Activated CD4-positive, alpha-beta T cell treated with anti-CD3 and anti-CD28 coated beads, Interleukin-2, amount 50 U/mL, for 16 hours (primary cell): ENCODE measurements at places on chromosomes 7 and 10.

DNA sequence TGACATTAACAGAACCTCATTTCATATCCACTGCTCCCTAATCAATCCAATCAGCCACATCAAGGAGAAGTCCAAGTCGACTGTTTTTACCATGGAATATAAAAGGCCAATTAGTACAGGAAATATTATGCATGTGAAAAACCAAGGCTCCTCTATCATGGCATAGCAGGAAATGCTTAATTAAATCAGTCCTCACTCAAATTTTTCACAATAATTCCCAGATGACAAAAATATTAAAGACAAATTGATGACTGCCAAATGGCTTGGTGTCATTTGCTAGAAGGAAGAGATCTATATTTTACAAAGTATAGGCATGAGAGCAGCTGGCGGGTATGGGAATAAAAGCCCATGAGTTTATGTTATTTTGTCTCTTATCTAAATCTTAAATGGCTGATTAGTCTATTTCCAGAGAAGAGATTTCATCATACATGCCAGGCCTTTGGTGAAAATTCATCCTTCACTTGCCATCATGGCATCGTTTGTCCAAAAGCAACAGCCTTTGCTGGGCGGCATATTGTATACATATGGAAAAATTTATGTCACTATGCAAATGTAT lies 219.6 kb downstream of the DGKB start:
- DNase-seq = no peak

DNA sequence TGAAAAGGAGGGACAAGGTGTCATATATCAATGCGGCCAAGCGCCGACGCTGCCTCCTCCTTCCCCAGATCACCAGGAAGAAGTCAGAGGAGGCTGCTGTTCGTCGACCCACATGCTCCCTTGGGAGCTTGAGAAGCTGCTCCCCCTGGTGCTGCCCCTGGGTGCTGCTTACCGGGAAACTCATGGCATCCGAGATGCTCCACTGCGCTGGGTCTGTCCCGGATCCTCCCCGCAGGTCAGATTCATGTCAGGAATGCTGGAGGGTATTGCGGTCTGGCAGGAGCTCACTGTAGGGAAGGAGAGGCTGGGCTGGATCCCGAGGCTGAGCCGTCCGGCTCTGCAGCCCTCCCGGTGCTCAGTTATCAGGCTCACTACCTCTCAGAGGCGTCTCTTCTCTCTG lies 123.7 kb upstream of the FAM20C start:
- DNase-seq = no peak

DNA sequence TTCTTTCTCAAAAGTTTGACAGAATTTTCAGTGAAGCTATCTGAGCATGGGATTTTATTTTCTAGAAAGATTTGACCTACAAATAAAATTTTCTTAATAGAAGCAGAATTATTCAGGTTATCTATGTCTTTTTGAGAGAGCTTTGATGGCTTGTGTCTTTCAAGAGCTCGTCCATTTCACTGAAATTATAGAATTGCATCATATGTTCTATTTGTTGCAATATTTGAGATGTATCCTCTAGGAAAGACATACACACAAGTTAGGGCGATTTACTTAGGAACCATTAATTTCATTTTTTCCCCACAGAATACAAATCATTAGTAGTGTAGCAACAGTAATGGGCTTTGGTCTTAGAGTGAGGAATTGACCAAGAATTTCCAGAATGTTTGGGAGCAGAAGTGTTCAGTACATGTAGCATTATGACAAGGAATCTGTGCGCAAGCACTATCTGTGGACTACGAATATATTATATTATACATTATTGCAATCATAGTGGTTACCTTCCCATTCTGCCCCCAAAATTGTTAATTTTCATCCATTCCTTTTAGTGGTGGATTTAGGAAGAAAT lies 12.8 kb upstream of the COL17A1 start:
- no peak for DNase-seq

DNA sequence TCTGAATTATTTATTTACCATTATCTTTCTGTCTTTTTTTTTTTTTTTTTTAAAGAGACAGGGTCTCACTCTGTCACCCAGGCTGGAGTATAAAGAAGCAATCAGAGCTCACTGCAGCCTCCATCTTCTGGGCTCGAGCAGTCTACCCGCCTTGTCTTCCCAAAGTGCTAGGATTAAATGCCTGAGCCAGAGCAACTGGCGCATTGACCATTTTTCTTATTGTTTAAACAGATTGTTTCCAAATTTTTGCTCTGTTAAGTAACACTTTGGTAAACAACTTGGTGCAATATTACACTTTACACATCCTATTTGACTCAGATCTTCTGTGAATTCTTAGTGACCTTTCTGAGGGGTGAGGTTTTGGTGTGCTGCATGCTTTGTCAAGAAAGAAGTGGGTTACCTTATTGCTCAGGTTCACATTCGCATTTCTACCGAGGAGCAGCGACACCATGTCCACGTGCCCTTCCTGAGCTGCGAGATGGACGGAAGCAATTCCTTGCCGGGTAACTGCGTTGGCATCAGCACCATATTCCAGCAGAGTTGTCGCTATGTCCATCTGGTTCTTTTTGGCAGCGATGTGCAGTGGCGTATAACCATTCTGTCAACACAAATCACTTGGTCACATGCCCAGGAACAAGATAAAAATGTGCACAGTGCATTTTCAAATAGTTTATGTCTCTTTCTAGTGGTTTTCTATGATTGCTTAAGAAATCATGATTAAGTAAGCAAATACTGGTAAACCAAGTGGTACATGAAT lies 203.2 kb downstream of the ANK3 start:
- DNase-seq = no peak

- DNase-seq = no peak
Measured at GRCh38 chr7:29780346-29780745, 26.0 kb upstream of the WIPF3 start.

- DNase-seq = peak; percentile 72
Measured at GRCh38 chr7:117435475-117436043, 8.3 kb upstream of the ASZ1 start.

- DNase-seq = no peak
Measured at GRCh38 chr10:86599041-86599440, 55.3 kb upstream of the OPN4 start.

DNA sequence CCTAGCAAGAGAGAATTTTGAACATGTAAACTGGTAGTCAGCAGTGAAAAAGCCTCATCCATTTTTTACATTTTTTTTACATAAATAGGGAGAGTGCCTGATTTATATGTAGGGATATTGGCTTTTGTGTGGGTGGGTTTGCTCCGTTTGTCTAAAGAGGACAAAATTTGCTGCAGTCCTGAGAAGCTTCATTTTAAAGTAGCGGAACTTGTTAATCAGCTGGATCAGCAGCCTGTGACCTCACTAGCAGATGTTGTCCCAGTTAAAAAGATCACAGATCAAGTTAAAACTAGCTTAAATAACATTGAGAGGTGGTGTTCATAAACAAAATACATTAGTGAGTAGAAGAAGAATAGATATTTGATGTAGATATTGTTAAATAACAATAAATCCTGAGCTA lies 2.6 kb downstream of the ATRNL1 start:
- DNase-seq = no peak

- DNase-seq = no peak
Measured at GRCh38 chr7:25839084-25839769, 312.8 kb upstream of the NFE2L3 start.
